ENCODE measurements at places on chromosomes 5 and 9.

GRCh38 chr5:80269991-80270438 lies 14.2 kb upstream of the SERINC5 start:
- DNase-seq: no peak

- DNase-seq: no peak
Measured at GRCh38 chr9:88605512-88606362, 70.8 kb downstream of the NXNL2 start.

GRCh38 chr5:3339092-3339797 lies 256.4 kb upstream of the IRX1 start:
- DNase-seq: no peak

DNA sequence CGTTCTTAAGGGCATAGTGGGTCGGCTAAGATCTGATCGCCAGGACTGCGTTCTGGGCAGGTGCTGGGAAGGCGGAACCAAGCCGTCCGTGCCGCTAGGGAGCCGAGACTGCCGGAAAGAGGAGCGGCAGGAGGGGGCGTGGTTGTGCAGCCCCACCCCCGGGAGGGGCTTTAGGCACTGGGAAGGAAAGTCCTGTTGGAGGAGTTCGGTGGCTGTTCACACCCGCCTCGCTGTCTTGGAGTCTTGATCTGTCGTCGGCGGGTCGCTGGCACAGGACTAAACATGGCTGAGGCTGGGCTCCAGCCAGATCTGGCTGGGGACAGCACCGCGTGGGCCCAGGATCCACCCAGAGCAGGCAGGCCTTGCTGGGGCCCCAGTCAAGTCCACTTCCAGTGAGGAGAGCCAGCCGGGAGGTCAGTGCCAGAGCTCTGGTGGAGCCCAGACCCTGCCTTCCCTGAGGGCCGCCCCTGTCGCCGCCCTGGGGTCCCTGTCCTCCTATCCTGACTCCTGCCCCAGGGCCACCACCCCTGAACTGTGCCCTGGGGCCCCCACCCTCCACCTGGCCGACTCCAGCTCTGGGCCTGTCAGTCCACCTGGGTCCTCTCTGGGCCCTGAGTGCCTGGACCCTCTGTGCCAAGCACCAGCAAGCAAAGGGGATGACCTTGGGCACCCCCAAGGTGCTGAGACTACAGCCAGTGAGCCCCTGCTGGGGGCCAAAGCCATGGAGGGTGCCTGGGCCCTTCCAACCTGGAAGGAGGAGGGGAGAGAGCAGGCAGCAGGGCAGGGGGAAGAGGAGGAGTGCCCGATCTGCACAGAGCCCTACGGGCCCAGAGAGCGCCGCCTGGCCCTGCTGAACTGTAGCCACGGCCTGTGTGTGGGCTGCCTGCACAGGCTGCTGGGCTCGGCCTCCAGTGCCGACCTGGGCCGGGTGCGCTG lies 4.5 kb downstream of the RNF208 start:
- no peak for DNase-seq

GRCh38 chr5:36502608-36503007 lies 103.8 kb upstream of the SLC1A3 start:
- DNase-seq: no peak

GRCh38 chr5:56763711-56764466 lies 51.5 kb upstream of the MAP3K1 start:
- no peak for DNase-seq

- DNase-seq: no peak
Measured at GRCh38 chr5:160260881-160261815, 31.8 kb downstream of the FABP6 start.

GRCh38 chr5:82849885-82850284 lies 227.3 kb downstream of the TMEM167A start:
- no peak for DNase-seq

DNA sequence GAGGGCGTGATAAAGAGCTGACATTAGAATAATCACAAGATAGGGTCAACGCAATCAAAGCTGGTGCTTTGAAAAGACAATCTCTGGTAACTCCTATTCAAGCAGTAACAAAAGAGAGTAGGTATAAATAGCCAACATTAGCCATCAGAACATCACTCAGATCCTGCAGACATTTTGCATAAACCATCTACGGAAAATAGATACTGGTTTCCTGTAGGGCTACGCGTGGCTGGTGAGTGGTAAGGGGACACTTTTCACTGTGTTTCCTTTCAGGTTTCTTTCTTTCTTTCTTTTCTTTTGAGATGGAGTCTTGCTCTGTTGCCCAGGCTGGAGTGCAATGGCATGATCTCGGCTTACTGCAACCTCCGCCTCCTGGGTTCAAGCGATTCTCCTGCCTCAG lies 22.3 kb downstream of the TTF1 start:
- no peak for DNase-seq

DNA sequence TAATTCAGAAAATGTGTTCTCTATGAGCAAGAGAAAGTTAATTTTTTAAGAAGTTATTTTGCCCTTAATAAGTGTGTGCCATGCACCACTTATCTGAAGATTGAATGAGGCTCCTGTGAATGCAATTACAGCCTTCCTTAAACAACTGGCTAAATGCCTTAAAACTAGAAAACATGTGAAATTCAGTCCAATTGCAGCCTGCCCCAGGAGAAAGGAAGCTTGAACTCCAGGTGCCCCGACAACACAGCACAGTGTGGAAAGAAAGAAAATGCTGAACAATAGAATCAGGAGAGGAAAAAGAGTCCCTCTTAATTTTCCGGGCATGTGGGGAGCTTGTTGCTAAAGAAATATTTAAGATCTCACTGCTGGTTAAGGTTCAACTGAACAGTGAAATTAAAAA lies 8.8 kb downstream of the LHFPL2 start:
- no peak for DNase-seq

DNA sequence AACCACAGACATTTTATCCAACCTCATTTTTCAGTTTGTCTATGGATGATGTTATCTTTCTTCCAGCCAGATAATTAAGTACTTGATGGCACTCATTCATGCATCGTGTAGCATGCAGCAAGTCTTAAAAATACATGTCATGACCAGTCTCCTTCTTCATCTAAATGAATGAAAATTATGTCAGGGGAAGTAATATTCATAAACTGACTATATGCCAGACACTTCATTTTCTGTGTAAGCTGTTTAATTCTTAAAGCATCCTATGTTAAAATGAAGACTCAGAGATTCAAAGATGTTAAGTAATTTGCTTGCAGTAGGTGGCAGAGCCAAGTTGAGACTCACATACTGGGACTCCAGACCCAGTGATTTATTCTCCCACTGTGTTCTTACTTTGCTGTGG lies 181.7 kb upstream of the CD180 start:
- DNase-seq: no peak

DNA sequence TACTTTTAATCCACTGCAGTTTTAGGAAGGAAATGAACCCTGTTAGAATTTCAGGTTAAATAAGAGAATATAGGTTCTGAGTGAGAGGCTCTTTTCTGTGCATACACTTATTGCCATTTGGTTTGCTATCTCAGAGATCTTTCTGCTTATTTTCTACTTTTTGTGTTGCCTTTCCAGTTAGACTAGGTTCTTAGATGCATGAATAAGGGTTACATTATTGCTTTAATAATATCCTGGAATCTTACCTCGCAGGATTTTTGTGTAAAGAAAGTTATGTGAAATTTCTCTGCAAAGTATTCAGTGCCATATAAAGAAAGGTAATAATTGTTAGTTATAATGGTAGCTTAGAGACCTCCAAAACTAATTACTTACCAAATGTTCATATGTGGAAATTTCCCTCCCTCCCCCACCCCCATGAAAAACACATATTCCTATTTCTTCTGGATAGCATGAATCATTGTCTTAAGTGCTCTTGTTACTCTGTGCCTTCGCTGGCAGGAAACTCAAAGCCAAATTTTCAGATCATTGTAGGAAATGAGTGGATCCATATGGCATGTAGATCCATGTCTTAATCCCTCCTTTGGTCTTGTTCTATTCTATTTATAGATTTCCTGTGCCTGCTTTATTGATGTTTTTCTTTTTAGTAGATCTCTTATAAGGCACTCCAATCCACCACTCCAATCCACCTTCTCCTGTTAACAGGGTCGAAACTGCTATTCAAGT lies 2.7 kb upstream of the APBA1 start:
- no peak for DNase-seq

GRCh38 chr5:149804478-149805450 lies 74.7 kb downstream of the PPARGC1B start:
- no peak for DNase-seq

DNA sequence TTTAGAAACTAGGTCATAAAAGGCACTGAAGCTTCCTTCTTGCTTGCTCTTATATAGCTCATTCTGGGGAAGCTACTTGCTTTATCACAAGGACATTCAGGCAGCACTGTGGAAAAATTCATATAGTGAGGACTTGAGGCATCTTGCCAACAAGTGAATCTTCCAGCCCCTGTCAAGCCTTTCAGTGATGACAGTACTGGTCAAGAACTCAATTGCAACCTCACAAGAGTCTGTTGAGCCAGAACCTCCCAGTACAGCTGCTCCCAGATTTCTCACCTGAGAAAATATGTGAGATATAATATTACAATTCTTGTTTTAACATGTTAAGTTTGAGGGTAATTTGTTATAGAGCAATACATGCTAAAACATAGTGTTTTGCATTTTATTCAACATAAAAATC lies 2011.0 kb upstream of the NUDT12 start:
- DNase-seq: no peak

- no peak for DNase-seq
Measured at GRCh38 chr5:145574889-145575573, 260.1 kb downstream of the PRELID2 start.

GRCh38 chr5:127406326-127407121 lies 110.9 kb upstream of the PRRC1 start:
- DNase-seq: no peak

Data from stimulated activated CD8-positive, alpha-beta memory T cell treated with anti-CD3 and anti-CD28 coated beads, Interleukin-15, amount 100 ng/mL, for 1 hour (primary cell).